Activated CD4-positive, alpha-beta memory T cell treated with anti-CD3 and anti-CD28 coated beads for 36 hours (primary cell): ENCODE measurements at places on chromosomes 3 and 15. TPM values are rescaled to one million over a fixed set of nuclear protein-coding genes. Genes with fewer than 3 reads are reported as not detected.

GRCh38 chr15:58398071-58398470 is 33.7 kb upstream of the LIPC start:
- DNase-seq = no peak

- no peak for DNase-seq
Observed at GRCh38 chr15:62052713-62053112, 7.5 kb downstream of the VPS13C start.

DNA sequence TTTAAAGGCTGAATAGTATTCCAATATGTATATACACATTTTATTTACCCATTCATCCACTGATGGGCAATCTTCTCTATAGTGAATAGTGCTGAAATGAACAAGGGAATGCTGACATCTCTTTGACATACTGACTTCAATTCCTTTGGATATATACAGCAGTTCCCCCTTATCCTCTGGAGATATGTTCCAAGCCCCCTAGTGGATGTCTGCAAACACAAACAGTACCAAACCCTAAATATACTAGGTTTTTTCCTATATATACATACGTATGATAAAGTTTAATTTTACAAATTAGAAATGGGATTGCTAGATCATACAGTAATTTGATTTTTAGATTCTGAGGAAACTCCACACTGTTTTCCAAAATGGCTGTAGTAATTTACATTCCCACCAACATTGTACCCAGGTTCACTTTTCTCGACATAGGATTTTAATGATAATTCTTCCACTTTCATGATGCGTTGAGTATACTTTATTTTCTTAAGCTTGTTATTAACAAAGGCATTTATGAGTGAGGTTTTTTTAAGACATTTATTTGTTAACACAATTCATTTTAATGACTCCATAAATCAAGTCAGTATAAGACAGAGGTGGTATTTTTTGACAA is 38.2 kb downstream of the VPS13C start:
- no peak for DNase-seq

The GHSR gene
- total RNA-seq = not detected

The OR5K4 gene
- not detected for total RNA-seq

The GMPS gene
- total RNA-seq = 143 TPM

The SPG11 gene
- total RNA-seq = 86.8 TPM
